Cardiac septum (tissue), 1 donor: ENCODE measurements at places on chromosomes 4 and X. TPM values are rescaled to one million over a fixed set of nuclear protein-coding genes. Genes with fewer than 3 reads are reported as not detected.

- DNase-seq: no peak
Observed at GRCh38 chr4:188023682-188024081, 28.1 kb downstream of the ZFP42 start.

- no peak for DNase-seq
Observed at GRCh38 chrX:2799369-2799768, 29.4 kb upstream of the GYG2 start.

Gene C4orf51
- total RNA-seq: not detected

DNA sequence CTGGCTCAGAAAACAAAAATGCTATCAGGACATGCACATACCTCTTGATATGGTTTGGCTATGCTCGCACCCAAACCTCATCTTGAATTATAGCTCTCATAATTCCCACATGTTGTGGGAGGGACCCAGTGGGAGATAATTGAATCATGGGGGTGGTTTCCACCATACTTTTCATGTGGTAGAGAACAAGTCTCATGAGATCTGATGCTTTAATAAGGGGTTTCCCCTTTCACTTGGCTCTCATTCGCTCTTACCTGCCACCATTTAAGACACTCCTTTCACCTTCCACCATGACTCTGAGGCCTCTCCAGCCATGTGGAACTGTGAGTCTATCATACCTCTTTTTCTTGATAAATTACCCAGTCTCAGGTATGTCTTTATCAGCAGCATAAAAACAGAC is 958.6 kb downstream of the TRAM1L1 start:
- DNase-seq: no peak

DNA sequence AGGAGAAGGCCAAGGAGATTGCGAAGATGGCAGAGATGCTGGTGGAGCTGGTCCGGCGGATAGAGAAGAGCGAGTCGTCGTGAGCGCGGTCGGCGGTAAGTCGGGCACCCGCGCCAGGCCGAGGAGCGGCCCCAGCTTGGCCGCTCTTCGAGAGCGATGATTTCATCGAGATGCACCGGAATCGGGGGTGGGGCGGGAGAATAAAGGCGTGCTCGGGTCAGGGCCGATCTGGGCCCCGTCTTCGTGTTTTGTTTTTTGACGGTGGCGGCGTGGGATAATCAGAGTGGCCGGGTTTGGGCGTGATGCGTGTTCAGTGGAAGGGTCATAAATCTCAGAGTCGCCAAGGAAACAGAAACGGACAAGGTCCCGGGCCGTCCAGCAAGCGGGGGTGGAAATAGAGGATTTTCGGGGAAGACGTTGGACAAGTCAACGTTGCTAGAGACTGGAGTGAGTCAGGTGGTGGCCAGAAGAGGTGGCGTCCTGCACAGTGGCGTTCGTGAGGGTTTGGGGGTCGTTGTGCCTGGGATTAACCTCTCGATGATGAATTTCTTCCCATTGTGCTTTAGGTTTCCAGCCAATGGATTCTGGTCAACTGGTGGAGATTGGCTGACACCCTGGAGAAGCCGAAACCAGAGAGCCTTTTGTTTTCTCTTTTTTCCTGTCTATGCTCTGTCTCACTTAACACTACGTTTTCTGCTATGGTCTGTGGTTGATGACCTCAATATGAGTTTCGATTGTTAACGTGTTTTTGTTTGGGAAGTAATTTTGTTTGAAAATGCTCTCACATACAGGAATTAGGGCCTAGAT is 882 bp downstream of the MRFAP1 start:
- DNase-seq: peak; percentile 79

Gene BTC
- 0.35 TPM for total RNA-seq

Gene ARMCX1
- 33.2 TPM for total RNA-seq

Gene SHROOM4
- total RNA-seq: 8.6 TPM

DNA sequence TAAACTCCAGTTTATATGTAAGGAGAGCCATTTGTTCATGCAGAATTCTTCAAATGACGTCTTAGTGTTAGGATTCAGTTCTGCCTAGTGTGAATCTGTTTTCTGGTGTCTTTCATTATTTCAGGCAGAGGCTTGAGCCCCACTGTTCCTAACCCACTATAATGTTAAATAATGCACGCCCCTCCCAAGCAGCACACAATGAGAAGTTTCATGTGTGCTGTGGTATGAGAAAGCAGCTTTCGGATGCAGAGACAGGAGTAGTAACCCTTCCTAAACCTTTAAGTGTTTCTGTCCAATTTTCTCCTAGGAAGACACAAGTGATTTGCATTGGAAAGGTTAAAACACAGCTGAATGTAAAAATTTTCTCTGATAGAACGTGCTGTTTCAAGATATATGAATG is 54.5 kb downstream of the TRIM2 start:
- DNase-seq: no peak

Gene FAM149A
- 5.8 TPM for total RNA-seq

- no peak for DNase-seq
Observed at GRCh38 chrX:37752936-37753335, 26.9 kb upstream of the CYBB start.

Gene TAPT1
- total RNA-seq: 44.8 TPM

- no peak for DNase-seq
Observed at GRCh38 chr4:157664726-157665125, 444.2 kb downstream of the GRIA2 start.

- DNase-seq: no peak
Observed at GRCh38 chrX:29488919-29489318, 726.4 kb upstream of the MAGEB2 start.

Gene BMP2K
- total RNA-seq: 37.6 TPM

Gene UGT8
- total RNA-seq: 0.32 TPM

- no peak for DNase-seq
Observed at GRCh38 chr4:91827914-91828313, 475.9 kb upstream of the GRID2 start.

DNA sequence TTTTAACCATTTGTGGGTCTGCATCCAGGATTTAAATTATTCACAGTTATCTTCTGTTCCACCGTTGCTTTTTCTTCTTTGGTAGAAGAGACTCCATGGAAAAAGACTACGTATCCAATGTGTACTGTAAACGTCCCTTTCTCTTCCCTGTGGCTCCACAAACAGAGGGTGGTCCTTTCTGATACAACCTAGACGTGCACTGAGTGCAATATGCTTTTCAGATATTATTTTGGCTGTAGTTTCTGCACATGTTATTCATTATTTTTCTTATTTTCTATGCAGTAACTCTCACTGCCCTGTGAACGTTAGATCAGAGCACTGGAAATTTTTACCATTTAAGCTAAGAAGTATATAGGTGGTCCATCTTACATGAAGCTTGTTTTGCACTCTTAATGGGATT is 72.7 kb downstream of the SHISA3 start:
- DNase-seq: no peak

DNA sequence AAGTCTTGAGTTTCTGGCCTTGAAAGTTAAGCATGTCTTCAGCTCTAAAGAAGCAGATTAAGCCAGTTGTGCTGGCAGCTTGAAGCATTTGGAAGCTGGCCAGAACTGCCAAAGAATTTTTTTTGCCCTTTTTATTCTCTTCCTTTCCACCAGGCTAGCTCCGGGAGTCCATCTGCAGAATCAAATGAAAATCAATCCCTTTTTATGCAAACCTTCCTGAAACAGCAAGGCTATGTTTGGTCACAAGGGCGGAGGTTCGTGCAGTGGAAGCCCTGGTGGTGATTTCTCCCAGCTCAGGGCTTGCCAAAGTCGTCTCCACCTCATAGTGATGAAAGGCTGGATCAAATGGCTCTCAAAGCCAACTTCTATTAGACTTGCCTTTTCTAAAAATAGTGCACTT is 21.6 kb upstream of the C4orf54 start:
- DNase-seq: no peak

GRCh38 chr4:53273726-53274125 is 92.1 kb downstream of the SCFD2 start:
- DNase-seq: no peak

GRCh38 chr4:12446657-12447185 is 1018.0 kb upstream of the HS3ST1 start:
- DNase-seq: no peak

DNA sequence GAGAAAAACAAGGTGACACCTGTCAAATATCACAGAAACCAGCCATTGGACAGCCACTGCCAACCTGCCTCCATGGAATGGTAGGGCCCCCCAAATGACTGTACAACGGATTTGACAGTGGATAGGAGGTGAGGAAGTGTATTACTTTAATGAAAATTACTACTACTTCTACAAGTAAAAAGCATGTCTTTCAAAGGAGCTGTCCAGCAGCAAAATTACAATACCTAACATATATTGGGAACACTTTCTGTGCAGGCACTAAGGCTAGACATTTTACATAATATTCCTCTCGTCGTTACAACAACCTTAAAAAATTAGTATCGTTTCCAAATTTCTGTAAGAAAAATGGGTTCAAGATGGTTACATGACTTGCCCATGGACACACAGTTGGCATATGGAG is 14.9 kb downstream of the PPP3CA start:
- DNase-seq: no peak
